ENCODE measurements at places on chromosomes 16 and 17.
A peak's percentile ranks its signal among the peaks of the same experiment; 100 is the strongest.

DNA sequence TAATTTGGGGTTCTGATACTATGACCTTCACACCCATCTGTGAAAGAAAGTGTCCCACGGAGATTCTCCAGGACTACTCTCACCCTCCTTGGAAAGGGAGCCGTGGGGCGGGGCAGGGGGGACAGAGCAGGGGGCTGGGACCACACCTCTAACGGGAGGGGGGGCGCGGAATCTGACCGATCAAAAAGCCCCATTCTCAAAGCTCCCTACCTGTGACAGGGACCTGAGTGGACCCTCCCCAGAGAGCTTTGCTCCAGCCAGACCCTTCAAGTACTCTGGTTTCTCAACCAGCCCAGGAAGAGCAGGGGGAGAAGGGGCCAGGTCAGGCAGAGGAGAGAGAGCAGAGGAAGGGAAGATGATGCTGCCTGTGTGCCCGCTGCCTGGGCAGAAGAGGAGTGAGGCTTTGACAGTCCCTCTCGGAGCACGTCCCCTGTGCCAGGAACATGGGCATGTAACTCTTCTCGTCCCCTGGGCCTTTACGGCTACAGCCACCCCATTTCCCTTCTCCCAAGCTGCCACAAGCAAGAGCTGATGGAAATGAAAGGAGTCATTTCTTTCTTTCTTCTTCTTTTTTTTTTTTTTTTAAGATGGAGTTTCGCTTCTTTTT is 682 bp downstream of the XAF1 start:
- DNase-seq = no peak

- no peak for DNase-seq
Observed at GRCh38 chr16:30372038-30372712, 1.9 kb upstream of the TBC1D10B start.

DNA sequence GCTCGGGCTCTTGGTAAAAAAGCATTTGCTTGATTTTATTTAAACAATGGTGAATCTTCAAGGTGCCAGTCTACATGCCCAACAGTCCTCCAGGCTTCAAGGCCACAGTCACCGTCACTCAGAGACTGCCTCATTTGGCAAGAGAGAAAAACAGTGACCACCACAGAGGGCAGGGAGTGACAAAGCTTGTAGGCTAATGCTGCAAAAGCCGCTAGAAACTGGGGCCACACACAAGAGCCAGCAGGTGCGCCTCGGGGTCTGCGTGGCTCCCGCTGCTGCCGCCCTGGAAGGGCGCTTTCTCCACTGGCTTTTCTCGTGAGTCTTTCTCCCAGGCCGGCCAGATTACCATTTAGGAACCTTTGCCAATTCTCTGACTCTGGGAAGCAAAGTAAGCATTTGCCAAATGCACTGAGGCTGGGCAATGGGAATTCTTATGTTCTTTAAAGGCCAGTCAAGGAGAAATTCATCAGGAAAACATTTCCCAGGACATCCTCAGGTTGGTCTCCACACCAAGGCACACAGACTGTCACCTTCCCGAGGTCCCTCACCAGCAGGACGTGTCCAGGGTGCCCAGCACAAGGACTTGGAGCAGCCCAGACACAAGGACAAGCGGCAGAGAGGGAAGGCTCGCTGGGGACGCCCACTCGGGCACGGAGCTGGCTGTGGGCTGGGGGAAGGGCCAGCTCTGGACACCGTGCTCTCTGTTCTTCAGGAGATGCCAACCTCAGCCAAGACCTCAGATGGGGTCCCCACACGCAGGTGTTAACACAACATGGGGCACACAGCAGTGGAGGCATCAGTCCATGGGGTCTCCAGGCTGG is 12.5 kb upstream of the C16orf95 start:
- no peak for DNase-seq

GRCh38 chr16:57092786-57093411 is 516 bp downstream of the CPNE2 start:
- peak; percentile 51 for DNase-seq

GRCh38 chr16:20956319-20956718 is 55.7 kb downstream of the LYRM1 start:
- peak; percentile 11 for DNase-seq

DNA sequence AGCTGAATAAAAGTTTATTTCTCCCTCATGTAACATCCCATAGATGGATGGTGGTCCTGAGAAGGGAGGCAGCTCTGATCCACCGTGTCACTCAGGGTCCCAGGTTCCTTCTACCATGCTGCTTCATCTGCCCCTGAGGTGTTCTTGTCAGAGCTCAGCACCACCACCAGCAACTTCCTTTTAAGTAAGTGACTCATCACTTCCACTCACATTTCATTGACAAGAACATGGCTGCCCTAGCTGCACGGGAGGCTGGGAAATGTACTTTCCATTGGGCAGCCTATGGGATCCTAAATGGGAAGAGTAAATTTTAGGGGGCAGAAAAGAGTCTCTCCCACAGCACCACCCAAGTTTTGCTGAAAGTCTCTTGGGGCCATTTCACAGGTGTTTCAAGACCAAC is 134.7 kb downstream of the USP31 start:
- peak; percentile 12 for DNase-seq
